ENCODE measurements at places on chromosomes 3 and 15.

- DNase-seq, result no peak
Measured at GRCh38 chr3:153852355-153852754, 268.8 kb upstream of the ARHGEF26 start.

- no peak for DNase-seq
Measured at GRCh38 chr3:5035692-5036391, 56.6 kb downstream of the BHLHE40 start.

- no peak for DNase-seq
Measured at GRCh38 chr3:161413127-161413854, 42.0 kb upstream of the SPTSSB start.

GRCh38 chr15:94272251-94272898 lies 41.0 kb downstream of the MCTP2 start:
- no peak for DNase-seq

GRCh38 chr3:13018043-13018451 lies 55.2 kb downstream of the IQSEC1 start:
- DNase-seq, result no peak

- no peak for DNase-seq
Measured at GRCh38 chr15:90213818-90214204, 12.7 kb downstream of the SEMA4B start.

- DNase-seq, result no peak
Measured at GRCh38 chr15:66633041-66633937, 67.5 kb upstream of the LCTL start.

- peak; percentile 45 for DNase-seq
Measured at GRCh38 chr3:71064956-71065763, 518.4 kb downstream of the FOXP1 start.

All from HepG2 (cell line).